Stimulated activated CD8-positive, alpha-beta memory T cell treated with anti-CD3 and anti-CD28 coated beads, Interleukin-15, amount 100 ng/mL, for 48 hours (primary cell): ENCODE measurements at places on chromosomes 2 and 18.

DNA sequence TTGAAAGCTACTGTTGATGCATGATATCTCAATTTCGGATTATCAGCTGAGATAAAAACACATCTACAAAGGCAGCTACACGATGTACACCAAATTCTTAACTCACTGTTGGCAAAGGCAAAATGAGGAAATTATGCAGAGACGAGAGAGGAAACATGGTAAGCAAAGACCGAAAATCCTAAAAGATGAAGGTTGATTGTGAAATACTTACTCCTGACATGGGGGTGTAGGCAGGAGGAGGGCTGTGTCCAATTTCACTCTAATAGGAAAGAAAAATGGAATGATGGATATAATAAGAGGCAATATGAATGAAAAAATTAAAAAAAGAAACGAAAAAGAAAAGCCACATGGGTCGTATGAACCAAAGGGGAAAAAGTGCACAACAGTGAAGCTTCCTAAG is 831.3 kb downstream of the CPS1 start:
- no peak for DNase-seq

DNA sequence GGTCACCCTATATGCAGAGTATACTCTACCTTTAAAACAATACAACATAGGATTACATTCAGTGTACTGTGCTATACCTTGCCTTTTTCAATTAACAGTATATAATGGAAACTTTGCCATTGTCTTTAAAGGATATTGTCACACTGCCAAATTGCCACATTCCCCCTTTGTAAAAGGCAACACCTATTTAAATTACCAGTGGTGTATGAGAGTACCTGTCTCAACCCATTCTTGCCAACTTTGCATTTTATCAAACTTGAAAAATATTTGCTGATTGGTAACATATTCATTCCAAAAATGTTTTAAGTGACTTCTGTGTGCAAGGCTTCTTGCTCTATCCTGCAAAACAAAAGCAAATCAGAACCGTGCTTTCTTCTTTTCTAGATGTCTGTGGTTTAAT is 92.9 kb downstream of the FMNL2 start:
- no peak for DNase-seq

DNA sequence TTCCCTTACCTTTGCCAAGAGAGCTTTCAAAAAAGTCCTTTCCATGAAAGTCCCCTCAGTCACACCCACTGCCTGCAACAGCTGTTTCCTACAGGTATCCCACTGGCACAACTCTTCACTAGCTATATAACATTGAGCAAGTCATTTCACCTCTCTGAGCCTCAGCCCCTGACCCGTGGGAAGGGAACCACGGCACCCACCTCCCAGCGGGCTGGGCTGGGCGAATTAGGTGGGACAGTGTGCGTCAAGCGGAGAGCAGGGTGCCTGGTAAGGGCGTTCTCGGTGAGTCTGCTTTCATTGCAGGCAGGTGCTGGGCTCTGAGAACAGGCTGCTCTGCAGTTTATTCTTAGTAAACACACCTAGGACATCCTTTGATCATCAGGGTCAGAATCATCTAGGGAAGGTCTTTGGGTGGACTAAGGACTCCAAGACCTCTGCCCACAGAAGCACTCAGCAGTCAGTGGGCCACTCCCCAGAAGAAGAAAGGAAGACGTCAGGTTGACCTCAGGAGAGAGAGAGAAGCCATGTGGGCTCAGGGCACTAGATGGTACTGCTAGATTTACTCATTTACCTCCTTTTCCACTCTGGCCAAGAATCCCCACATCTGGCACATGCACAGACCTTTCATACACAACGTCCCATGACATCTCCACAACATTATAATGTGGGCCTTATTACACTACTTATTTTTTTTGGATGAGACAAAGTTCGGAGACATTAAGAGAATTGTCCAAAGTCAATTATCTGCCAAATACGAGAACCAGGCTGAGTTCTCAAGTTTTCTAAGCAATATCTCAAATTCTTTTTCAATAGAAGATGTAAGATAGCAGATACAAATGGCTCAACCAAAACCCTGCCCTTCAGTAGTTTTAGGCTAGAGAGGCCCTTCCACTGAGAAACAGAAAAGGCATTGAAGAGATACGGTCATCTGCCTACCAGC is 79.9 kb downstream of the GALNT14 start:
- DNase-seq = no peak

GRCh38 chr2:158717366-158718195 is 77.5 kb upstream of the DAPL1 start:
- DNase-seq = no peak

DNA sequence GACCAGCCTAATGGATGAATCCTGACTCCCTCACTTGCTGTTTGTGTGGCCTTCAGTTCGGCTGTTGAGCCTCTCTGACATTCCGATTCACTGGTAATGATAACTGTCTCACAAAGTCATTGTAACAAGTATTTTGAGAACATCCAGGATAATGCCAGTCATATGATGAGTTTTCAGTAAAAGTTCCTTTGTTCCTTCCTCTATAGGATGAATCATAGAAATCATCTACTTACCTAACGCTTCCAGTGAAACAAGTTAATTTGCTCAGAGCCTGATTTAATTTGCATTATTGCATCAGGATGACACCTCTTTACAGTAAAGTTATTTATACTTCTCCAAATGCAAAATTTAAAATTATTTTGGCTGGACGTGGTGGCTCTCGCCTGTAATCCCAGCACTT is 32.0 kb downstream of the RAB31 start:
- no peak for DNase-seq

GRCh38 chr2:18284331-18284730 is 276.1 kb downstream of the RDH14 start:
- no peak for DNase-seq

DNA sequence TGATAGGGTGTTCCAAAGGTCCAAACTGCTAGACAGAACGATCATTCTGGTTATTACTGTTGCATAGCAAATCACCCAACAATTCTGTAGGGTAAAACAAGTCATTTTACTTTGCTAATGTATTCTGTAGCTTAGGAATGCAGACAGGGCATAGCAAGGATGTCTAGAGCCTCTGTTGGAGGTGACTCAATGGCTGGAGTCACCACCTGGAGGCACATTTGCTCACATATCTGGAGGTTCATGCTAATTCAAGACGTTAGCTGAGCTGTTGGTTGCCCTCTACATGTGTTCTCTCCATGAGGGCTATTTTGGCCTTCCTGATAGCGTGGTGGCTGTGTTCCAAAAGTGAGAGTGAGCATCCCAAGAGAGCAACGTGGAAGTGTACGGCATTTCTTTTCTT is 22.5 kb upstream of the ST8SIA3 start:
- DNase-seq = no peak

GRCh38 chr2:60521626-60522025 is 31.8 kb downstream of the BCL11A start:
- DNase-seq = no peak

DNA sequence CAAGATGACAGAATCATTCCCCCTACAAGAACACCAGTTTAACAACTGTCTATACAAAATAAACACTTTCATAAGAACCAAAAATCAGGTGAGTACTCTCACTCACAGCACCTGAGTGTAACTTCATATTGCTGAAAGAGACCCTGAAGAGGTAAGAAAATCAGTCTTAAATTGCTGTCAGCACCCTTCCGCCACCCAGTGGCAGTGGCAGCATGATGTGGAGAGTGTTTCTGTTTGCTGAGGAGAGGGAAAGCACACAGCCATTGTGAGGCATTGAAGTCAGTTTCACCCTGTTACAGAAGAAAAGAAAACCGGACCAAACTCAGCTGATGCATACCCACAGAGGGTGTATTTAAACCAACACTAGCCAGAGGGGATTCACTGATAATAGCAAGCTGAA is 1240.8 kb upstream of the CRIM1 start:
- no peak for DNase-seq

GRCh38 chr2:96239745-96240264 is 26.0 kb downstream of the TMEM127 start:
- DNase-seq = no peak

- peak; percentile 53 for DNase-seq
Measured at GRCh38 chr2:218569038-218569431, 396 bp downstream of the CNOT9 start.

DNA sequence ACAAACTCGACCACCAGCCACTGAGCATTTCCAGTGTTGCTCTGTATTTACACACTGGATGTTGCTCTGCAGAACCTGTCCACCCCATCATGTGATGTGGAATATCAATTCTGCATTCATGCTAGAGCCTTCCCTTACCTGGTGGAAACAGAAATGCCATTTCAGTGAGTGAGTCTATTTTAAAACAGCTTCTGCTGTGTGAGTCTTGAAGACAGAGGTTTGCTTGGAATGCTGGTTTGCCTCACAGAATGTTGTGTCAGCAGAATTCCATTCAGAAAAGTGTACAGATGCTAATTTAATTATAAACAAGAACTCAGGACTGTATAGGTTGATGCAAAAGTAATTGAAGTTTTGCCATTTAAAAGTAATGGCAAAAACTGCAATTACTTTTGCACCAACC is 118.3 kb downstream of the MAP3K20 start:
- DNase-seq = no peak

DNA sequence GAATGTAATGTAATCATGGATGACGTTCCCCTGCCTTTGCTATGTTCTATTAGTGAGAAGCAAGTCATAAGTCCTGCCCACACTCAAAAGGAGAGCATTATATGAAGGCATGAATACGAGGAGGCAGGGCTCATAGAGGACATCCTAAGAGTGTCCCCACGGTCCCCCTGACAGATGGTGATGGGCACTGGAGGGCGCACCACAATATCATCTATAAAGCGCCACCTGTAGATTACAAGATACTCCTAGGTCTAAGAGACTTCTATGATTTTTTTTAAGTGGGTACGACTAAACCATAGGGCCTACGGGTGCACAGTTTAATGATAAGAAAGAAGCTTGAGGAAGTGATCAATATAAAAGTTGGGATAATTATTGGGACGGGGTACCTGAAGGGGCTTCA is 131.0 kb downstream of the PAX3 start:
- DNase-seq = no peak

- no peak for DNase-seq
Measured at GRCh38 chr2:198385326-198385725, 580.9 kb downstream of the PLCL1 start.

- DNase-seq = no peak
Measured at GRCh38 chr2:56224316-56224715, 40.5 kb downstream of the CCDC85A start.

DNA sequence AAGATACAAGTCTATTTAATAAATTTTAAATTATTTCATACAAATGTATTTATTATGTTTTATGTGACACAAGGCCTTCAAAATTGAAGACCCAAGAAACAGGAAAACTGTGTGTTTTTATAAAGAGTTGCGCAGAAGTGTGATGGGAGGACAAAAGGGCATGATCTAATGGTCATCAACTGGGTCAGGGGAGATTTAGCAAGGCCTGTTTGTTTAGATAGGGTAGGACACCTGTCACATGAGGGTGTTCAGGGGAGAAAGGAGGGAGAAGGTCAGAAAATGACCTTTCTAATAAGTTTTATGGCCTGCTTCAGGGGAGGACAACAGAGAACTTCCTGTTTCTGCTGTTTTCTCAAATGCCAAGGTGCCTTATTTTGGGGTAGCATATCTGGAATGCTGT is 528.8 kb downstream of the STK39 start:
- DNase-seq = no peak

GRCh38 chr2:10477443-10478297 is 29.5 kb upstream of the ODC1 start:
- no peak for DNase-seq

GRCh38 chr2:96359866-96360265 is 24.3 kb downstream of the NCAPH start:
- no peak for DNase-seq

GRCh38 chr2:196957881-196958525 is 31.5 kb upstream of the PGAP1 start:
- no peak for DNase-seq

GRCh38 chr2:71692621-71693277 is 239.4 kb downstream of the DYSF start:
- no peak for DNase-seq

- no peak for DNase-seq
Measured at GRCh38 chr2:231191896-231192872, 6.2 kb upstream of the ARMC9 start.

GRCh38 chr18:46477425-46478011 is 179.5 kb downstream of the LOXHD1 start:
- no peak for DNase-seq

- no peak for DNase-seq
Measured at GRCh38 chr18:7597500-7597899, 30.4 kb downstream of the PTPRM start.

DNA sequence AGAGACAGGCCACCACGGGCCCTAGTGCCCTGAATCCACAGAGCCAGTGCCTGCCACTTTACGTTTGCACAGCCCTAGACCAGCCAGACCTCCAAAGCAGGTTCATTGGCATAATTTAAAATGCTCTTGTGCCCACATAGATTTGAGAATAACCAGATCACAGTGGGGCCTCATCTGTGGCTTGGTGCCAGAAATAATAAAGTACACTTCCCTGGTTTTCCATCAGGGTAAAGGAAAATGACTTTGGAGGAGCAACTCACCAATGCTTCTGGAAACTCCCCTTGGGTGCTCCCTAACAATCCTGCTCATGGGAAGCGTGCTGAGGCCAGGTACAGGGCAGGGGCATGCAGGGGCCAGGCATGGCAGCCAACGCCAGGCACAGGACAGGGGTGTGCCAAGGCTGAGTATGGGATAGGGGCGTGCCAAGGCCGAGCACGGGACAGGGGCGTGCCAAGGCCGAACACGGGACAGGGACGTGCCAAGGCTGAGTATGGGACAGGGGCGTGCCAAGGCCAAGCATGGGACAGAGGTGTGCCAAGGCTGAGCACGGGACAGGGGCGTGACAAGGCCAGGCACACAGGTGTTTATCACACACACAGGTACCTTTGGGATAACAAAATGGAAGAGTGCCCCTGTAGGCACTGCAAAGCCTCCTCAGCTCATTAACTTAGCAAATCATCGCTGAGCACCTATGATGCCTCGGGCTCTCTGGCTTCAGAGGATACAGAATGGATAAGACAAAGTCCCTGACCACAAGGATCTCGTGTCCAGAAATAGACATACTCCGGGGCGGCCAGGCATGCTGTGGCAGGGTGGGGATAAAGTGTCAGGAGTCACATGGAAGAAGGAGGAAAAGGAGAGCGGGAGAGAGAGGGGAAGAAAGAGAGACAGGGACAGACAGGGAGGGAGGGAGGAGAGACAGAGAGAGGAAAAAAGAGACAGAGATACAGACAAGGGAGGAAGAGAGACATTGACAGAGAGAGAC is 334.7 kb downstream of the EIPR1 start:
- no peak for DNase-seq

GRCh38 chr2:71705171-71705960 is 252.0 kb downstream of the DYSF start:
- no peak for DNase-seq

DNA sequence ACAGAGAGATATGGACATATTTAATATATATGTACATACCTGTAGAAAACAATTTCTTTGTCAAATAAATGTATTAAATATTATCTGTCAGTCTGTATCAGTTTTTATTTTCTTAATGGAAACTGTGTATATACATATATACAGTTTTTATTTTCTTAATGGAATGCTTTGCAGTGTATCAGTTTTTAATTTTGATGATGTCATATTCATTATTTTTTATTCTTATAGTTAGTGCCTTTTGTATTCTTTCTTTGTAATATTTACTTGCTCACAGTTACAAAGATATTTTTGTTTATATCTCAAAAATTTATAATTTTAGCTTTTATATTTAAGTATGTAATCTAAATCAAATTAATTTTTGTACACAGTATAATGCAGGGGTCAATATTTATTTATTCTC is 20.6 kb downstream of the KCNH7 start:
- no peak for DNase-seq
